ENCODE measurements at places on chromosomes 3 and 15. TPM values are rescaled to one million over a fixed set of nuclear protein-coding genes. Genes with fewer than 3 reads are reported as not detected.
A peak's percentile ranks its signal among the peaks of the same experiment; 100 is the strongest.

GRAMD1C gene
- total RNA-seq, result 10.7 TPM

CALML4 gene
- 9.0 TPM for total RNA-seq

STAC gene
- total RNA-seq, result 9.6 TPM

HRG gene
- total RNA-seq, result not detected

PYGO1 gene
- 9.3 TPM for total RNA-seq

MON1A gene
- 4.5 TPM for total RNA-seq

LAMB2 gene
- 75.4 TPM for total RNA-seq

GOLGA8Q gene
- total RNA-seq, result not detected

SLC35A5 gene
- 59.7 TPM for total RNA-seq

AADACL2 gene
- total RNA-seq, result not detected

SKIL gene
- total RNA-seq, result 18.0 TPM

ATP8B4 gene
- 2.7 TPM for total RNA-seq

RBMS3 gene
- total RNA-seq, result 0.65 TPM

GRCh38 chr3:50415816-50416215 is 56.5 kb upstream of the TMEM115 start:
- no peaks in the 10 kb centered on the region for H3K36me3 ChIP-seq
- no peaks in the 10 kb centered on the region for H3K27me3 ChIP-seq
- H3K4me3 ChIP-seq, result no peak overlapping the region
- DNase-seq, result no peak
- H3K27ac ChIP-seq, result no peak overlapping the region

DNA sequence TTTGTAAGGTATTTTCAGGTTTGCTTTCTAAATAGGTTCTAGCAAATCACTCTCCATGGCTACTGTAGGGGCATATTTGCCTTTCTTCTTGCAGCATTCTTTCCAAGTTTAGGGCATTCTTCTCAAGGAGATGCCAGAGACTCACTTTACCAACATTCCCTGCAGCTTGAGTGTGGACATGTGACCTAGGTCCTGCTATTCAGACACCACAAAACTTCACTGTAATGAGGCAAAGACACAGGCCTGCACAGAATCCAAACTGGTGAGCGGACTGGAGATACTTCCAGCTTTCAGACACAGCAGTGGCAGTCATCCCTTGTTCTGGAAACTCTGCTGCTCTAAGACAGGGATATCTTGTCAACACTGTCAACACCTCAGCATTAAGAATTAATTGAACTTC is 146.4 kb upstream of the PFN2 start:
- no peak overlapping the region for H3K27ac ChIP-seq
- H3K4me1 ChIP-seq, result peaks cover 3% of the 10 kb centered on the region
- H3K27me3 ChIP-seq, result no peaks in the 10 kb centered on the region

DNA sequence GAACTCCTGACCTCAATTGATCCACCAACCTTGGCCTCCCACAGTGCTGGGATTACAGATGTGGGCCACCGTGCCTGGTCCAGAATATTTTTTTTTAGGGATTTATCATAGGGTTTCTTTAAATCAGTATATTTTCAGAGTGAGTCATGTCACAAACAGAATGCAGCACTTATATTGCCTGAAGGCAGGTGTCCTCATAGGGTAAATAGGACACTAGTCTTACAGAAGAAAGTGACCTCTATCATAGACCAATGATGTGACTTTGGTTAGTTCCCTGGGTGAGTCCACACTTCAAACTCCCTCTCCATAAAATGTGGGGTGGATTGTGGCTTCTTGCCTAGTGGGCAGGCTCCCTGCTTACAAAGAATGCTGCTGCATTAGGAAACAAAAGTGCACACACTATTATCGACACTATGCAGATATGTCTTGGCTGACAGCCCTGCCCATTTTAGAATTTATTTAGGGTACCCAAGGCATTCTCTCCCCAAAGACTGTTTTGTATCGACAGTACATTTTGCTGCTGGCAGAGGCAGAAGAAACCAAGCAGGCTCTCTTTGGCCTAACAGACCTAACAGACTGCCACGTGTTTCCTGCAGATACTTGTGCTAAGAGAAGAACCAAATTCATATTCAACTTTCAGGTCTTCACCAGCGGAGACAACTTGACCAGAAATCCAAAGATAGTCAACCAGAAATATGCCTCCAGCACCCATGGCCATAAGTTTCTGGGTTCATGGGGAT is 125.0 kb downstream of the MOBP start:
- H3K27ac ChIP-seq, result no peak overlapping the region
- no peak for DNase-seq
- H3K36me3 ChIP-seq, result no peaks in the 10 kb centered on the region
- no peaks in the 10 kb centered on the region for H3K4me1 ChIP-seq
- H3K27me3 ChIP-seq, result no peaks in the 10 kb centered on the region
- H3K4me3 ChIP-seq, result no peak overlapping the region

- H3K27me3 ChIP-seq, result no peaks in the 10 kb centered on the region
- H3K36me3 ChIP-seq, result no peaks in the 10 kb centered on the region
- H3K4me1 ChIP-seq, result no peaks in the 10 kb centered on the region
- no peak overlapping the region for H3K4me3 ChIP-seq
Measured at GRCh38 chr3:171967137-171967783, 72.1 kb upstream of the FNDC3B start.

GRCh38 chr3:182793663-182794454 is 555 bp downstream of the ATP11B start:
- DNase-seq, result peak; percentile 71
- peaks cover 13% of the 10 kb centered on the region for H3K4me1 ChIP-seq
- peaks cover 43% of the 10 kb centered on the region for H3K27me3 ChIP-seq
- no peaks in the 10 kb centered on the region for H3K36me3 ChIP-seq
- peak overlapping the region; percentile 85 for H3K4me3 ChIP-seq

- H3K36me3 ChIP-seq, result no peaks in the 10 kb centered on the region
- H3K4me3 ChIP-seq, result no peak overlapping the region
- DNase-seq, result no peak
- H3K27ac ChIP-seq, result peak overlapping the region; percentile 35
Measured at GRCh38 chr3:133329626-133330025, 70.2 kb upstream of the BFSP2 start.

DNA sequence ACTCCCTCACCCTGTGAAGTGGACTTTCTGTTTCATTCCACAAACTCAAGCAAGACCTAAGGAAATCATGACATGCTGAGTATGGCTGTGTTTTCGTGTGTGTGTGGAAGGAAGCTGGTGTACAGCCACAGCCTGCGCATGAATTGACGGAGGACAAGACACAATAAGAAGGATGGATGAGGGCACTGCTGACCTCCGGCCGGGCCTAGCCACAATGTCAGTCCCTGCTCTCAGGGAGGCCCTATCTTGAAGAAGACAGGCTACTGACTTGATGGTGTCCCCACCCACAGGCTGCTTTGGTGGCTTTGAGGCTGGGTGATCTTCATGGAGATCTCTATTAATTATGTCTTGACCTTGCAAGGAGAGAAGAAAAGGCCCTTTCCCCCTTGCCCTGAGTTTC is 39.3 kb upstream of the CDCP1 start:
- no peak overlapping the region for H3K27ac ChIP-seq
- DNase-seq, result no peak
- peaks cover 4% of the 10 kb centered on the region for H3K4me1 ChIP-seq
- no peaks in the 10 kb centered on the region for H3K27me3 ChIP-seq

DNA sequence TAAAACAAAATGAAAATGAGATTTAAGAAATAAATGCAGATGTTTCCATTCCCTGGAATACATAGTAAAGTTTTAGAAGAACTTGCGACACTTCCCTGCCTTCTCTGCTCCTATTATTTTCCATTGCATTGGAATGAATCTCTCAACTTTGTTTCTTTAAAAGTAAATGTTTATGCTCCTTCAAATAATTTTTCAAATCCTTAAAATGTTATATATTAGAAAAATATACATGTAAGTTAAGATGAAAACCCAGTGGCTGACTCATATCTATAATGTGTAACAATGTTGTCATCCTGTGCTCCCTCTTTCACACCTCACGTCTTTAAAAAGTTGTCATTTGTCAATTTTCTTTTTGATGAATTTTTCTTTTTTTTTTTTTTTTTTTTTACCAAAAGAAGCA is 3.6 kb downstream of the RBMS3 start:
- peaks cover 27% of the 10 kb centered on the region for H3K4me1 ChIP-seq
- no peak overlapping the region for H3K4me3 ChIP-seq
- no peaks in the 10 kb centered on the region for H3K27me3 ChIP-seq
- no peaks in the 10 kb centered on the region for H3K36me3 ChIP-seq
- no peak overlapping the region for H3K27ac ChIP-seq

GRCh38 chr15:28030801-28031200 is 68.3 kb downstream of the OCA2 start:
- H3K27me3 ChIP-seq, result no peaks in the 10 kb centered on the region
- H3K4me1 ChIP-seq, result no peaks in the 10 kb centered on the region
- H3K27ac ChIP-seq, result no peak overlapping the region
- no peak overlapping the region for H3K4me3 ChIP-seq
- DNase-seq, result no peak

- peaks cover 31% of the 10 kb centered on the region for H3K4me1 ChIP-seq
- no peaks in the 10 kb centered on the region for H3K36me3 ChIP-seq
Measured at GRCh38 chr3:55984626-55985025, 483.6 kb downstream of the ERC2 start.

- no peak for DNase-seq
- no peaks in the 10 kb centered on the region for H3K36me3 ChIP-seq
- peaks cover 8% of the 10 kb centered on the region for H3K4me1 ChIP-seq
- no peak overlapping the region for H3K4me3 ChIP-seq
- H3K27me3 ChIP-seq, result no peaks in the 10 kb centered on the region
Measured at GRCh38 chr3:161558236-161558635, 61.6 kb downstream of the OTOL1 start.

DNA sequence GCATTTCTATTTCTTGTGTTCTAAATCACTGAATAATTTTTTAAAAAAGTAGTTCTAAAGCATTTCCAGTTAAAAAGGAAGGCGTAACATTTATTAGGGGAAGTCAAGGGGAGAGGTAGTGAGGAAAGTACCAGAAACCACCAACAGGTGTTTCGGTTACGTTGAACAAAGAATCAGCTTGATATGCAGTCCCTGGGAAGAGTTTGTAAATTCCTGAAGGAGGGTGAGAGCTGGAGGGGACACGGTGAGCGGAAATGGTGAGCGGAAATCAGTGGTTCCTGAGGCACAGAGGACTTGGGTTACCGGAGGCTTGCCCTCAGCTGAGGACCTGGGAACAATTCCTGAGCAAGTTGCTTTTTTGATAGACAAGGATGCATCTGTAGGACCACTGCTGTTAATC is 17.8 kb downstream of the MAP2K1 start:
- H3K27me3 ChIP-seq, result no peaks in the 10 kb centered on the region
- H3K4me3 ChIP-seq, result no peak overlapping the region
- H3K27ac ChIP-seq, result peak overlapping the region; percentile 33
- peaks cover 40% of the 10 kb centered on the region for H3K4me1 ChIP-seq

DNA sequence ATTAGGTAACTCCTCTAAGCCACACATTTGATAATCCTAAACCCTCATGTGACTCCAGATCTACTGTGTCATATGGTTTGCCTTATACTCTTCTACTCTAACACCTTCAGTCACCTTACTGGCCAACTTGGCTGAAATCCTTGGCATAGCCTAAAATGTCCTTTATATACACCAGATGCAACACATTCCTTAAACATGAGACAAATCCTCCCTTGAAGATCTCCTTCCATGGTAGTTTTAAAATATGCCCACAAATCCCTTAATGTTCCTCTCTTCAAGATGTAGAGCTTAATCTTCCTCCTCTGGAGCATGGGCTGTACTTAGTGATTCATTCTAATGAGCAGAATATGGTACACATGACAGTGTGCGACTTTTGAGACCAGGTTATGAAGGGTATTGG is 238.9 kb downstream of the SUCLG2 start:
- no peak for DNase-seq
- H3K27me3 ChIP-seq, result no peaks in the 10 kb centered on the region

- no peaks in the 10 kb centered on the region for H3K4me1 ChIP-seq
- H3K27ac ChIP-seq, result no peak overlapping the region
- DNase-seq, result no peak
- H3K4me3 ChIP-seq, result no peak overlapping the region
Measured at GRCh38 chr3:53633197-53633787, 138.9 kb downstream of the CACNA1D start.

GRCh38 chr3:145006271-145006670 is 1034.6 kb downstream of the DIPK2A start:
- no peak for DNase-seq
- H3K36me3 ChIP-seq, result no peaks in the 10 kb centered on the region
- H3K4me1 ChIP-seq, result no peaks in the 10 kb centered on the region
- no peaks in the 10 kb centered on the region for H3K27me3 ChIP-seq
- H3K27ac ChIP-seq, result no peak overlapping the region

- DNase-seq, result no peak
- H3K27ac ChIP-seq, result no peak overlapping the region
- no peak overlapping the region for H3K4me3 ChIP-seq
- H3K27me3 ChIP-seq, result peaks cover 11% of the 10 kb centered on the region
- no peaks in the 10 kb centered on the region for H3K4me1 ChIP-seq
Measured at GRCh38 chr3:186772281-186772694, 11.1 kb upstream of the EIF4A2 start.

GRCh38 chr3:5098346-5098745 is 23.7 kb upstream of the ARL8B start:
- no peak overlapping the region for H3K4me3 ChIP-seq
- H3K36me3 ChIP-seq, result no peaks in the 10 kb centered on the region
- H3K27me3 ChIP-seq, result peaks cover 47% of the 10 kb centered on the region
- no peaks in the 10 kb centered on the region for H3K4me1 ChIP-seq
- DNase-seq, result no peak

- H3K27me3 ChIP-seq, result no peaks in the 10 kb centered on the region
- no peak for DNase-seq
- H3K27ac ChIP-seq, result no peak overlapping the region
- no peak overlapping the region for H3K4me3 ChIP-seq
- H3K36me3 ChIP-seq, result no peaks in the 10 kb centered on the region
Measured at GRCh38 chr3:159964166-159964973, 24.3 kb upstream of the IL12A start.

DNA sequence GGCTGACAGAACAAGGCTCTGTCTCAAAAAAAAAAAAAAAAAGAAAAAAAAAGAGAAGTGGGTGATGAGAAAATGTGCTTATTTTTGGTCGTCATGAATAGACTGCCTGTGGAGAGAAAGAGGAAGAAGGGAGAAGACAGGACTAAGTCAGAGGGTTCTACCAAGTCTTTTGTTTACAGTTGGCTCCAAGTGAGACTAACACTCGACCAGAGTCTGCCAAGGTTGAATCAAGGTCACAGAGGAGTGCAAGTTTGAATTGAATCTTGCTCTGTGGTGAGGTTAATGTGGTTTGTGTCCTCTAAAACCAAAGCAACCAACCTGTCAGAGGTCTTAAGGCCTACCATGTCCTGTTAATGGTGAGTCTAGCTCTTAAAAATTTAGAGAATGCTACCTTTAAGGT is 334.1 kb upstream of the GRM7 start:
- H3K27me3 ChIP-seq, result no peaks in the 10 kb centered on the region
- no peak overlapping the region for H3K27ac ChIP-seq
- H3K36me3 ChIP-seq, result no peaks in the 10 kb centered on the region
- no peak for DNase-seq
- no peaks in the 10 kb centered on the region for H3K4me1 ChIP-seq

GRCh38 chr15:42079401-42079908 is 14.9 kb downstream of the PLA2G4D start:
- H3K36me3 ChIP-seq, result no peaks in the 10 kb centered on the region
- peaks cover 18% of the 10 kb centered on the region for H3K4me1 ChIP-seq
- DNase-seq, result no peak

- H3K36me3 ChIP-seq, result no peaks in the 10 kb centered on the region
- H3K4me1 ChIP-seq, result peaks cover 13% of the 10 kb centered on the region
- H3K27me3 ChIP-seq, result no peaks in the 10 kb centered on the region
- no peak overlapping the region for H3K27ac ChIP-seq
- DNase-seq, result no peak
- no peak overlapping the region for H3K4me3 ChIP-seq
Measured at GRCh38 chr3:156762631-156763185, 63.4 kb upstream of the LEKR1 start.

- H3K27ac ChIP-seq, result no peak overlapping the region
- H3K36me3 ChIP-seq, result no peaks in the 10 kb centered on the region
- peak; percentile 20 for DNase-seq
- no peaks in the 10 kb centered on the region for H3K27me3 ChIP-seq
- no peak overlapping the region for H3K4me3 ChIP-seq
Measured at GRCh38 chr15:101773496-101774100, 29.7 kb upstream of the OR4F6 start.

All from neural progenitor cell (in vitro differentiated cells).